ENCODE measurements at places on chromosomes 7 and 10.

- DNase-seq = no peak
Measured at GRCh38 chr7:22268884-22269421, 88.0 kb downstream of the RAPGEF5 start.

GRCh38 chr10:117260084-117260483 lies 19.2 kb downstream of the SLC18A2 start:
- DNase-seq = no peak

- no peak for DNase-seq
Measured at GRCh38 chr10:92074126-92074887, 150.7 kb downstream of the BTAF1 start.

DNA sequence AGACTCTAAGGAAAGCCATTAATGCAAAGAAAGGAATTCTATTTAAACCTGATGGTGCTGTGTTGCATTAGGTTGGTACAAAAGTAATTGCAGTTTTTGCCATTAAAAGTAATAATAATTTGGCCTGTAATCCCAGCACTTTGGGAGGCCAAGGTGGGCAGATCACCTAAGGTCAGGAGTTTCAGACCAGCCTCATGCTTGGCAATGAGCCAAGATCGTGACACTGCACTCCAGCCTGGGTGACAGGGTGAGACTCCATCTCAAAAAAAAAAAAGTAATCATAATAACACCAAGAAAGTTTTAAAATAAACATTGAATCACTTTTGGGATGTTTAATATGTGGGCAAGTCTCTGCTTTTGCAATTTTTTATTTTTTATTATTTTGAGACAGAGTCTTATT lies 107.3 kb upstream of the FRMD4A start:
- DNase-seq = no peak

GRCh38 chr10:63630931-63631680 lies 109.9 kb downstream of the REEP3 start:
- no peak for DNase-seq

- DNase-seq = peak; percentile 18
Measured at GRCh38 chr10:118342638-118343020, 505 bp upstream of the FAM204A start.

- DNase-seq = no peak
Measured at GRCh38 chr7:135322571-135323340, 89.1 kb downstream of the STRA8 start.

DNA sequence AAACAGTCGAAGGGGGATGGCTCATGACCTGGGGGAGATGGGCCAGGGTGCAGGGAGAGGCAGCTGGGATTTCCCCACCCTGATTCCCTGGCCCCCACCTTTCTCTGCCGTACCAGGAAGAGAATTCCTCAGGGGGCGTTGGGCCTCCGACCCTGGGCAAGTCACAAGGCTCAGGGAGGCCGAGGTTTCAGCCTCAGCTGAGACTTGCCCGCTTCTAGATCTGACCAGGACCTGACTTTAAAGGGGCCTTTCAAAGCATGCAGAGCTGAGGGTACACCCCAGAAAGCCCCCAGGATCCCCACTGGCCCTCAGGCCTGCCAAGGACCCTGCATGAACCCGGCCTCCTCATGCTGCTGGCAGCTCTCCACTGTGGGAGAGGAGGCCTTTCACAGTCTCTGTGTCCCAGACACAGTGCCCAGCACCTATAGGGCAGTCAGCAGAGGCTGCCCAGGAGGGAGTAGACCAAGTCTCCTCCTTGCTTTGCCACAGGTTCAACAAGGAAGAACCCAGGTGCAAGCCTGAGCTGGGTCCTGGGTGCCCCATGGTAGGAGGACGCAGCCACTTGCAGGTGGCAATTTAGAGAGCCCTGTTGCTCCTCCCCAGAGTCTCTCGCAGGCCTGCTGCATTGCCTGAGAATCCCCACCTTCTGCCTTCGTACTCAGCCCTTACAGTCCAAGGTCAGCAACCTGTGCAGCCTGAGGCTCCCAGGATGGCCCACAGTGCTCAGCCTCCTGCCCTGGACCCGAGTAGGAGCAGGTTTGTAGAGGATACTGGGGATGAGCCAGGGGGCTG lies 89.3 kb downstream of the CHST15 start:
- no peak for DNase-seq

GRCh38 chr10:69416695-69417094 lies at the start of gene TACR2:
TSS of gene TACR2 (minus strand) at chr10:69416918. CDS start at chr10:69416323, 595 bp downstream.
- no peak for DNase-seq

GRCh38 chr7:149873970-149874643 lies 338 bp downstream of the ATP6V0E2 start:
- no peak for DNase-seq

DNA sequence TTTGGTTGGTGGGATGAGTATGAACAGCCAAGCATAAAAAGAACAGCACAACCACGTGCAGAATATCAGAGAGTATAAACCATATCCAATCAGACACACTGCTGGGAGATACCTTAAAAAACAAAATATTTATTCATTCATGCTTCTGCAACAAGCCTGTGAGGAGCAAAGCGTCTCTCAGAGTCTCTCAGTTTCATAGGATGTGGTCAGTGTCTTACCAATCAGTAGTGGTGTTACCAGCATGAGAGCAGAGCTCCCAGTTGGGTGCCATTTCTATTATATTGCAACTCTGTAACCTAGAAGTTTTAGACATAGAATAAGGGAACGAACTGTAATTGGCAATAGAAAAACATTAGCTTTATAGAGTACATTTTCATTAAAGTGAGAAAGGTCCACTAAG lies 445.9 kb upstream of the LRRN3 start:
- no peak for DNase-seq

GRCh38 chr10:29345144-29345909 lies 56.5 kb downstream of the LYZL1 start:
- DNase-seq = no peak

DNA sequence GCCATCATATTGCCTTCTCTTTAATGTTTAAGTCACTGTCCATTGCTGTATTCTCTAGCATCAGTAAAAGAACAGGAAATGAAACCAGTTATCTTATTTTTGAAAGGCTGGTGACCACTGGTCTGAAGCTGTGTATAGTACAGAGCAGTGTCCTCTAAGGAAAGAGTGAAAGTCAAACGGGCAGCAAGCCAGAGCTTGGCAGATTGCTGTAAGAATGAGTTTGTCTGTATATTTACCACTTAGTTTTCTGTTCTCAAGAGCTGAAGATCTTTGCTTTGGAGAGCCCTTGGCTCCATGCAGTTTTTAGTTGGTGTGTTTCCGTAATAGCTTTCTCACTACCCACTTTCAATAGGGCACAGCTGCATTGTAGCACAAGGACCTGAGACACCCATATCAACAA lies 31.9 kb downstream of the PCBD1 start:
- DNase-seq = no peak

- no peak for DNase-seq
Measured at GRCh38 chr10:50403074-50403473, 151.8 kb upstream of the ASAH2 start.

DNA sequence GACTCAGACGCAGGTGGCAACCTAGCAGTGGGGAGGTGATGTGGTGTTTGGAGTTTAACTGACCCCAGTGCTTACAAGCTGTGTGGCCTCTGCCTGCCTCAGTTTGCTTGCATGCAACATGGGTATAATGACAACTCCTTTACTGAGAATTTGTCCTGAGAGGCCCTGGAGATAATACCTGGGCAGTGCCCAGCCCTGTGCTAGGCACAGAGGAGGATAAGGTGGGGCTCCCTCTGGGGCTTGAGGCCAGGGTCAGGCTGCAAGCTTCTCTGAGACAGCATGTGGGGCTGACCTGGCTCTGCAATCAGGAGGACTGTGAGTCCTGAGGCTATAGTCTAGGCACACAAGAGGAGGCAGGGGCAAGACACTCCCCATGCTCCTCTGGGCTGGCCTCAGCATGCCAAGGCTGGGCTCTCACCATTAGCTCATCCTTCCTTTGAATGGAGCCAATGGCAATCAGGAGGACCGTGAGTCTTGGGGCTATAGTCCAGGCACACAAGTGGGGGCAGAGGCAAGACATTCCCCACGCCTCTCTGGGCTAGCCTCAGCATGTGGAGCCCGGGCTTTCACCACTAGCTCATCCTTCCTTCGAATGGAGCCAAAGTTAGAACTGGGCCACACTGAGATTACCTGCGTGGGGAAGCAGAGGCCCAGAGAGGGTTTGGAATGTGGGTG lies 147.9 kb downstream of the RPS24 start:
- DNase-seq = no peak

GRCh38 chr7:16816824-16817223 lies 12.0 kb upstream of the AGR2 start:
- no peak for DNase-seq

DNA sequence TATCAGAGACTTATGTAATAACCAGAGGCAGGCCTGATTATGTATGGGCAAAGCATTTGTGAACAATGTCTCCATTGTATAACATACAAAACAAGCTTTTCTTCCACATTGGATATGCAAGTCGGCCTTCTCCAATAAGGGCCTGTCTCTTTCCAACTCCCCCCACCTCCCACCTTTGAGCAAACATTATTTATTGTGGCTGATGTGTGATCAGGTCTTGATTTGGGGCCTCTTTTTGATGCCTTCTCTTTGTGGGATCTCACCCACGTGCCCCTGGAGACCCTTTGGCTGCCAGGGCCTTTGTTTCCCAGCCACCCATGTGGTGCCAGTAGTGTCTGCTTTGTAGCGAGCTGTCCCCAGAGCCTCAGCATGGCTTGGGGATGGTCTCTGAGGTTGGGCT lies 53.0 kb downstream of the TCF7L2 start:
- no peak for DNase-seq

DNA sequence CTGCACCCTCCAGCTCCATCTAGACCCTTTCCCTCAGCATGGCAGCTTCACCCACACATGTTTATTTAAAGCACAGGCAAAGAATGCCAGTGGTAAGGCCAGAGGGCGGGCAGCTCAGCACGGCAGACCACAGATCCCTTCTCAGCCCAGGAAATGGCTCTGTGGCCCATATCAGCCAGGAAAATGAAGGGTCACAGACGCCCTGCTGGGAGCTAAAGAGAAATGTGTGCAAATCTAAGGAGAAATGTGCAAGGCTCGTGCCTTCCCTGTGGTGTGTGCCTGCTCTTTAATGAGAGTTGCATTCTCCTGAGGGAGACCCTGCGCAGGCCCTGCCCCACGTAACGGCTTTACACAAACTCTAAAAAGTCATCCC lies 23.0 kb downstream of the PTPRN2 start:
- no peak for DNase-seq

DNA sequence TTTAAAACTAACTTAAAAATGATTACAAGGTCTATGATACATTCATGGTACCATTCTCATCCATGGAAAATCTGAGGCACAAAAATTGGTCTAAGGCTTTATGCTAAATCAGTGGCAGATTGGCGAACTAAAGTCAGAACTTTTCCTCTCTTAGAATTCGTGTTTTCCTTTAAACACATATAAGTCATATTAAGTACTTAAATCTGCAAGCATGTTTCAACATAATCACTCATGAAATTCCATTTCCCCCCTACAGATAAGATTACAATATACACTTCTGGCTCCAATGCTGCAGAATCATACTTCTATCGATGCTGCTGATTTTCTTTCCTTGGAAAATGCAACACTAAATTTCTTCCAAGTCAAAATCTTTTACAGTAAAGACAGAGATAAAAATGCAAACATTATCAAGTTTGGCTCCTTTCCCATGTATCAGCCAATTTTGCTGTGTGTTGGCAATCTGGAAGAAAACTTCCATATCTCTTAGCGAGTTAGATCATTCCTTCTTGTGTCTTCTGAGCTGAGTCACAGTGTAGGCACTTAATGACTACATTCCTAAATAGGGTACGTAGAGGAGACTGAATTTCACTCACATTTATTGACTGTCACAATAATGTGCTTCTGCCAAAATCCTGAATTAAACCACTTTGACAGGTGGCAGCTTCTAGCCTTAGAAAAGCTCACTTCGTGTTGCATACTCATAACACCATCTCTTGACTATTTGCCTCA lies 76.4 kb upstream of the LRRC17 start:
- no peak for DNase-seq

DNA sequence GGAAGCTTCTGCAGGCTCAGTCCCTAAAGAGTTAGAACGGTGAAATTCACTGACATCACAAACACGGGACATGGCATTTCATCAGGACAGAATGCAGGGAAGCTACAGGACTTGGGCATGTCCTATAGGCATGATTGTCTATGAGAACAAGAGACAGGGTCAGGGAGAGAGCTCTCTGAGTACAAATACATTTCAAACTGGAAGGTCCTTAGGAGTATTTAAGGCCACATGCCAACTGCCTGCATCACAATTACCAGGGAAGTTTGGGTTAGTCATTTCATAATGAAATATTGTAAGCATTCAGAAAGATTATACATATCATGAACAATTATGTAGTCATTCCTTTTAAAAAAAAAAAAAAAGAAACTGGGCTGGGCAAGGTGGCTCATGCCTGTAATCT lies 71.3 kb downstream of the CREB3L2 start:
- no peak for DNase-seq

- peak; percentile 44 for DNase-seq
Measured at GRCh38 chr10:132248455-132249225, 59.1 kb downstream of the STK32C start.

GRCh38 chr7:85186521-85187241 lies at the start of gene SEMA3D:
TSS of gene SEMA3D (minus strand) at chr7:85187056. CDS start at chr7:85121891, 65,165 bp downstream.
- peak; percentile 49 for DNase-seq

DNA sequence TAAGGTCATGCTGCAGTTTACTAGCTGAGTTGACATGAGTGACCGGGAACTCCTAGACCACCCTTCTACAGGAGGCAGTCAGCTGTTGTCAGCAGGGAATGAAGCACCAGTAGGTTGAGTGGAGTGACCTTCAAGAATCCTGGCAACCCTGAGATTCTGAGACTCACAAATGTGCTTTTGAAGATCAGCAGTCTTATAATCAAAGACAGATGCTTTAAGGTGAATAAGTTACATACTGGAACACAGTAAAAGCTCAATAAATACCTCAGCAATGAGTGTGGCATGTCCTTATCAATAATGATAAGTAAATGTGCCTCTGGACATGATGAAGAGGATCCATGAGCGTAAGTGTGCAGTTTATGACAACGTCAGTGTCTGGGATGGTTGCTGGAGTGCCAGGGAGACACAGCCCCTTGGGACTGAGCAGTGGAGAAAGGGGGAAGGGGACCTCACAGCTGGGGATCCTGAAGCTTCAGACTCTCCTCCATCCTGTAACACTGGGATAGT lies 11.9 kb upstream of the OR6V1 start:
- no peak for DNase-seq

DNA sequence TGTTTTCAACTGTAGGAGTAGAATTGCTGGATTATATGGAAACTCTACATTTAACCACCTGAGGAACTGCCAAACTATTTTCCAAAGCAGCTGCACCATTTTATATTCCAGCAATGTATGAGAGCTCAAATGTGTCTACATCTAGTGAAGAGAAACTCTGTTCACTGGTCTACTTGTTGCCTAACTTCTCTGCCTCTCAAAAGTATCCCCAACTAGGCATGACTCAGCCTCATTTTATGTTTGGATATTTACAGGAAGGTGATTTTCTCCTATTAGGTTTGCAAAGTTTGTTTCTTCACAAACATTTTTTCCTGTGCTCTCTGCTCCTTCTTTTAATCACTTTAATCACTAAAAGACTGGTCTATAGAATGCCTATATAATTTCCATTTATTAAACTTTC lies 37.1 kb upstream of the SRI start:
- no peak for DNase-seq

All from NCI-H1436 (cell line).